Mesenchymal stem cell (in vitro differentiated cells and primary cell): ENCODE measurements at places on chromosomes 5 and 9.

GRCh38 chr5:66358741-66359140 is 214.6 kb downstream of the SREK1 start:
- no peak for DNase-seq

DNA sequence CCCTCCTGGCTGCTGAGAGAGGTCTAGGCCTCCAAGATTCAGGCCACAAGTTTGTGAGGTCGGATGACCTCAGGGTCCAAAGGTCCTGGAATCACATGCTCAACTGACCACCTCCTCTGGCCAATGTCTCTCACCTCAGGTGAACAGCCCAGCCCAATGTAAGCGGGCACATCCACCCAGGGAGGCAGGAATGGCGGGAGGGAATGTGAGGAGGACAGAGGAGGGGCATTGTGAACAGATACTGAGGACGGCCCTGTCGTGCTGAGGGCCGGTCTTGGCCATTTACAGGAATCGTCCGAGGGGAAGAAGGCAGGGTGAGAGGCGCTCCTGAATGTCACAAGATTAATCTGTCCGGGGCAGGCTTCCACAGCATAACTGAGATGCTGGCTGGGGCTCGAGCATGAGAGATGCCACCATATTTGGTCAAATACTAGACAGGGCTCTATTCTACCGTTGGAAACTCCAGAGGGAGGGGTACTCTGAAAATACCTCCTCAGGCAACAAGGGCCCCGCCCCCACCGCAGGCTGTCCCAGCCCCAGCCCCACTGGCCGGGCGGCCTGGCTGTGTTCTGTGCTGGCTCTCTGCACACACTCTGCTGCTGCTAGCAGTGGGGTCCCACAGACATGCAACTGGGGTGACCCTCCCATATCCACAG is 1.5 kb upstream of the IL17B start:
- no peak for DNase-seq

DNA sequence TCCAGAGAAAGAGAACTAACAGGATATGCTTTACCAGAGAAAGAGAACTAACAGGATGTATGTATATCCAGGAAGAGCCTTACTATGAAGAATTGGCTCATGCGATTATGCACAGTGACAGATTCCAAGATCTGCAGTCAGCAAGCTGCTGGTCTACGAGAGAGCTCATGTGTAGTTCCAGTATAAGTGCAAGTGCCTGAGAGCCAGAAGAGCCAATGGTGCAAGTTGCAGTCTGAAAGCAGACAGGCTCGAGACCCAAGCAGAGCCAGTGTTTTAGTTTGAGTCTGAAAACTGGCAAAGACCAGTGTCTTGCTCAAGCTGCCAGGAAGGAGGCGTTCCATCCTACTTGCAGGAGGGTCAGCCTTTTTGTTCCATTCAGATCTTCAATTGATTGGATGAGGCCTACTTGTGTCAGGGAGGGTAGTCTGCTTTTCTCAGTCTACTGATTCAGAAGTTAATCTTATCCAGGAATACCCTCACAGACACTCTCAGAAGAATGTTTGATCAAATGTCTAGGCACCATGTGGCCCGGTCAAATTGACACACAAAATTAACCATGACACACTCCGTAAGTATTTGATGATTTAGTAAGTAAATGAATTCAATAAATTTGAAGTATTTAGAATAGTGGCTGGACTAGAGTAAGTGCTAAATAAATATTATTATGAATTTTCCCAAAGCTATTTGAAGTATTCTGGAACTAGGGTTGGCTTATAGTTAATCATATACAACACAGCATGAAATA is 372.1 kb upstream of the SGCD start:
- DNase-seq, result no peak

GRCh38 chr9:25964239-25964638 is 286.0 kb upstream of the TUSC1 start:
- peak; percentile 87 for DNase-seq

DNA sequence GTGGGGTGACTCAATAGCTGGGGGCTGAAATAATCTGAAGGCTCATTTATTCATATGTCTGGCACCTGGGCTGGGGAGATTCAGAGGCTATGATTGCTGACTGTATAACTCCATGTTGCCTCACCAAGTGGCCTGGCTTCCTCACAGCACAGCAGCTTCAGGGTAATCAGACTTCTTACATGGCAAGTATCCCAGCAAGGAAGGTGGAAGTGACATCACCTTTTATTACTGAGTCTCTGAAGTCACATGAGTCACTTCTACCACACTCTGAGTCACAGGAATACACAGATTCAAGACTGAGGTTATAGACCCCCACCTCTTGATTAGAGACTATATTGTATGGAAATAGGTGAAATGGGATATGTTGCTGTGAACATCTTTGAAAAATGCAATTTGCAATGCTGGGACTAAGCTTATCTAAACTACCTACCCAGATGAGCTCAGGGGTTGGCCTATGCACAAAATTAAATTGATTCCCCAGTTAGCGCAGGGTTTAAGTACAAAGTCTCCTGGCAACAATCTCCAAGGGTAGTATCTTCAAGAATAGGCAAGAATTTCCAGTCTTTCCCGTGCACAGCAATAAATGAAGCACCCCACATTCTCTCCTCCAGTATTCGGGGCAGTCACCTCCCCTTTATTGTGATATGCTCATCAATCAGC is 553.1 kb downstream of the LRRC70 start:
- DNase-seq, result peak; percentile 36

- DNase-seq, result peak; percentile 76
Observed at GRCh38 chr5:33892620-33893137, 889 bp upstream of the ADAMTS12 start.

DNA sequence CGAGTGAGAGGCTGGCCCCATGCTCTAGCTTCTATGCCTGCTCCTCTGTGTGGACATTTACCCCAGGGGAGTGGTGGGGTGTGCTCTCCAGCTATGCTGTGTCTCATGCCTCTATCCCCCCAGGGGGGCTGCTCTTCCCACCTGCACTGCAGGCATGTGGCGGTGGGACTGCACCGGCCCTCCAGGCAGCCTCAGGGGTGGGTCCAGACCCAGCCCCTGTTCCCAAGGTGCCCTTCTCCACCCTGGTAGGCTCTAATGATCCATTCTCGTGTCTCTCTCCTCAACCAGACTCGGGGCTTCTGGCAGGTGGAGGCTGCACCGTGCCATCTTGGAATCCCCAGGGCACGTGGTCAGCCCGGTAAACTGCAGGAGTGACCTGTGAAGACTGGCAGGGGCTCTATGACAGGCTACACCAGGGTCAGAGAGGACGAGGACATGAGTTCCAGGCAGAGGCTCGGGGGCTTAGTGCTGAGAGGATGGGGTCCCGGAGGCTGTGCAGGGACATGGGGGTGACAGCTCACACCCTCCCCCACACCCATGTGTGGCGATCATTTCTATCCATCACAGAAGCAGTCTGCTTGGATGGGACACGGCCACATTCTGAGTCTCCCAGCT is 22.7 kb upstream of the COL5A1 start:
- DNase-seq, result no peak

DNA sequence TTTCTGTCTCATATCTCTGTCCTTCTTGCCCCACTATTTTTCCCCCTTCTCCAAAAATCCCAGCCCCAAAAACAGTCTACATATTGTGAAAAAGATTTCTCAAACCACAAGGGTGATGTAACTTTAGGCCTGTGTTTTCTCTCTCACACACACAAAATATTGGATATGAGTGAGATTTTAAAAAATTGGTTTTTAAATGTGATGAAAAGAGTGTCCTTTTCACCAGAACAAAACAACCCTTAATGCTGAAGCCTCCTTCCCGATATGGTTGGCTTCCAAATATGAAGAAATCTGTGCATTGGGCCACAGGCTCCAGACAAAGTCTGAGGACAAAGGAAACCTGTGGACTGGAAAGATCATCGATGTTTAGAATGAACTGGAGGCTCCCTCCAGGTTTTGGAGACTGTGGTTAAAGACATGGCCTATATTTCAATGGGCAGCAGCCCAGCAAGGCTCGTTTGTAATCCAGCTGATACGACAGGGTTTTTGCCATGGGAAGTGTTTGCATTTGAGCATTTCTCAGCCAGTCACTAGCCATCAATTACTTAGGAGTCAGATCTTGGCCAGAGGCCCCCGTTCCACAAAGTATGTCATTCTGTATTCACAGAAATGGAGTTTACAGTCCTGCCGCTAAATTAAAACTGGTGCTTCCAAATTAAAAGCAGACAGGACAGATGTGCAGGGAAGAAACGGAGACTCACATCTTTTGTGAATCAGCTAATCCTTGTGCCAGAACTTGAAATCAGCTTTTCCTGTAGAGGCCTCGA is 546.3 kb downstream of the EBF1 start:
- DNase-seq, result no peak

- DNase-seq, result no peak
Observed at GRCh38 chr5:61635271-61635670, 303.2 kb downstream of the ZSWIM6 start.

DNA sequence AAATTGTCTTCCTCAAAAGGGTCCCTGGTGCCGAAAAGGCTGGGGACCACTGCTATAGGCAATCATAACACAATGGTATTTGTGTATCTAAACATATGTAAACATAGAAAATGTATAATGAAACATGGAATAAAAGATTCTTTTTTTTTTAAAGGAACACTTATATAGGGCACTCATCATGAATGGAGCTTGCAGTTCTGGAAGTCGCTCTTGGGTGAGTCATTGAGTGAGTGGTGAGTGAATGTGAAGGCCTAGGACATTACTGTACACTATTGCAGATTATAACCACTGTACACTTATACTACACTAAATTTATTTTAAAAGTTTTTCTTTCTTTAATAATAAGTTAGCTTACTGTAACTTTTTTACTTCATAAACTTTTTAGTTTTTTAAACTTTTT is 176.4 kb downstream of the ARRDC3 start:
- DNase-seq, result peak; percentile 63

DNA sequence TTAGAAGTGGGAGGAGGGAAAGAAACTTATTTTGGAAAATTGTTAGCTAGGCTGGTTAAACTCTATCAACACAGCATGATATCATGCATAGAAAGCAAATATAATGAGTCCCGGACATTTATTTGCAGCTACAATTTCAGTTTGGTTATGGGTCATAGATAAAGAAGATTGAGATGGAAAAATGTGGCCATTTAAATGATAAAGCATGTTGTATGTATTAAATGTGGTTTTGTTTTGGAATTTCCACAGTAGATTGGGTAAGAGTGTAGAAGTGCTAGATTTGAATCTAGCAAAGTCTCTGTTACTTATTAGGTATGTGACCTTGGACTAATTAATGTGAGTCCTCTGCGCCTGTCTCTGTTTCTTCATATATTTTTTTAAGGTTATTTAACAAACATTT is 217.4 kb downstream of the KDM4C start:
- DNase-seq, result no peak

- no peak for DNase-seq
Observed at GRCh38 chr5:153352685-153353219, 137.7 kb upstream of the GRIA1 start.
